ENCODE measurements at places on chromosomes 2 and 18.

DNA sequence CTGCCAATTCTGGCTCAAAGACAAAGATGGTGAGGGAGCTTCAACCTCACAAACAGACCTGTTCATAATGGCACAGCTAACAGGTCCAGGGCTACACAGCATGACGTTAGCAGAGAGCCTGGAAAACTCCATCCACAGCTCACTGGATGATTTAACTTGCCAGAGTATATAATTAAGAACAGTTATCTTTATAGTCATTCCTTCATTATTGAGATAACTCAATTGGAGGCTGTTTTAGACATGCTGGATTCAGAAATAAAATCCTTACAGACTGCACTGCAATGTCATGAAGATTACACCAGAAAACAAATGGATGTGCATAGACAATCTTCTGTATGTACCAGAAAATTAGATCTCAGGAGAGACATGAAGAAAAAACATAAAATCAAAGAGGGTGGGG is 55.1 kb upstream of the LYPD1 start:
- no peak for DNase-seq

- DNase-seq = no peak
These were observed 115.7 kb upstream of the LRATD1 start for GRCh38 chr2:14516844-14517243.

GRCh38 chr2:118837067-118837466 is 10.4 kb downstream of the EN1 start:
- DNase-seq = no peak

GRCh38 chr2:10062931-10063365 is 17.3 kb downstream of the CYS1 start:
- no peak for DNase-seq

- DNase-seq = no peak
These were observed 42.2 kb downstream of the CD302 start for GRCh38 chr2:159755788-159756187.

DNA sequence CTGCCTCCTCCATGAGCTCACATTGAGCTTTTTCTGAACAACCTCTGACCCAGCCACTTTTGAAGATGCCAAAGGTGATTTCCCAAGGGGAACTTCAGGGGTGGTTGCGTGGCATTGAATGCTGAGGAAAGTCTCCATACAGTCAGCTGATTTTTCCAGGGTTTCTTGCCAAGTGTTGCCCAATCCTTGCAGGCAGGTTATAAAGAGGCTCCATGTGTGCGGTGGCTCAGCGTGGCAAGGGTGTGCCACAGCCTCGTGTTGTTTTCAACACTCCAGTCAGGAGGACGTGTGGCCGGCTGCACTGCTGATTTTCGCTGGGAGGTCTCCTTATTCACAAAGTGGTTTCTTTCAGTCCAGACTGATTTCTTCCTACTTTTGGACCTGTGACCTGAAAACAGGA is 81.4 kb upstream of the GATA6 start:
- DNase-seq = no peak

DNA sequence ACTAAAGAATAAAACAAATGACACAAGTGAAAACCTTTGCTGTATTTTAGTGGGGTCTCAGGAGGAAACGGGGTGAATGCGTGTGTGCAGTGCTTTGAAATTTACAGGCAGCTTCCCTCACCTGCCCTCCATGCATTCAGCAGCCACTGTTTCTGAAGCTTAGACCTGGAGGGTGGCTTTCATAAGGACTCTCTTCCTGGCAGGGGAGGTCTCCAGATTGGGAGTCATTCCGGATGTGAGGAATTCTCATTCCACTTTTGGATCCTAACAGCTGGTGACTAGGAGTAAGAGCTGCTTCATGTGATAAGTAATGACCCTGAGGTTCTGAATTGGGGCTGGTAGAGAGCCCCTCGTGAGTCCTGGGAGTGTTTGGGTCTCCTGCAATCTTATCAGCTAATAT is 192.5 kb downstream of the SH3BP4 start:
- DNase-seq = no peak

- no peak for DNase-seq
These were observed 89.5 kb downstream of the STK39 start for GRCh38 chr2:168157926-168158325.

DNA sequence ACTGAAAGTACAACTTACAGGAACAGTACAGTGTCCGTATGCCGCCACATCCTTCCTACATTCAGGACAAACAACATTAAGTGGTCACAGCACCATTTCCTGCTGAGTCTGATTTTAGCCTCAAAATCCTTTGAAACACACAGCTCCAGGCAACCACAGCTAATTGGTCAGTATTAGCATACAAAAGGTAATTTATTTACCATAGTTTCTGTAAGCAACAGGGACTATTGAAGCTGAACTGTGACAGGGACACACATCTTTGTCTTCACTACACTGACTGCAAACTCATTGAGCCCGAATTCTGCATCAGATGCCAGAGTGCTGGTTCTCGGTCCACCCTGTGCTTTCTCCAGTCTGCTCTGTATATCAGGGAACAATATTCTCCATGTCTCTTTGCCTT is 151.8 kb downstream of the ST6GAL2 start:
- DNase-seq = no peak

GRCh38 chr2:189144700-189145211 is 34.8 kb downstream of the COL5A2 start:
- DNase-seq = no peak

DNA sequence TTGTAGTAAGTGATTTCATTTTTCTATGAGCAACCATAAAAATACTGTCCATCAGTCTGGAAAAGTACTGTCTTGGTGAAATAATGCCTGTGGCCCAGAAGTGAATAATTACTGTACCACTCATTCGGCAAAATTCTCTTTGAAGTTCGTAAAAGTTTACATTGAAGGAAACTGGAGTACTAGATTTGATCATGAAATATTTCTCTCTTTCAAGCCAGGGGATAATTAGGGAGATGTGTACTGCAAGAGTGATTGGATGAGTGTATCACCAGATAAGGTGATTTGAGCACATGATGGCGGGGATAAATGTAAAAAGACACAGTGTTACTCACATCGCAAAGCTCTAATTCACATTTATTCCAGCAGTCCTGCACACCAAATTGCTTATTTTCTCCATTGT is 883.2 kb upstream of the PIK3C3 start:
- DNase-seq = no peak

DNA sequence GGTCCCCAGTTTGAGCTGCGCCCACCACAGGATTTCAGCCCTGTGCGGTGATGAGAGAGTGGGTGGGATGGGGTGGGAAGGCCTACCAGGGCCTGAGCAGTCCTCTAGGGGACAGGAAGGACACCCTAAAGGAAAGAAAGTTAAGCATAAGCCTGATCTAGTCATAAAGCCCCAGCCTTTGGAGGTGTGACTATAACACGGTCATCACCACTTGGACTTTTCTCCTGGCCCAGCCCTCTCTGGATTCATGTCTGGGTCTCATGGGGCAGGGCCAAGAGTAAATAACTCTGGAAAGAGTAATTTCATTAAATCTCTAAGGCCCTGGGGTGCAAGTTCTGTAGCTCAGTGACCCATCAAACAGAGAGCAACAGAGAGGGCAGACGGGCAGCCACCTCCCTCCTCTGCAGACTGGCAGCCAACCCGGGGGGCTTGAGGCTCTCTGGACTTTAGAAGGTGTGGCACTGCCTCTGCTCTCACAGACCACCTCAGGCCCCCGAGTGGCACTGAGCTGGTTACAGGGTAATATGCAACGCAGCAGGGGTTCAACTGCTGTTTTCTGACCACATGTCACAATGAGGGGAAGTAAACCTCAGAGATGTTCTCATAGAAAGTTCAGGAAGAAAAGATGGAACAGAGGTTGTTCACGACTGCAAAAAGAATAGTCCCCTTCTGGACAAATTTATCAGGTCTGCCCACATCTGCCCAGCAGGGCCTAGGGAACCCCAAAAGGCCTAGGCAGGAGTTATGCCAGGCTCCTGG is 41.5 kb downstream of the TGFA start:
- no peak for DNase-seq

- DNase-seq = no peak
These were observed 67.3 kb downstream of the RHBDD1 start for GRCh38 chr2:226903179-226903578.

DNA sequence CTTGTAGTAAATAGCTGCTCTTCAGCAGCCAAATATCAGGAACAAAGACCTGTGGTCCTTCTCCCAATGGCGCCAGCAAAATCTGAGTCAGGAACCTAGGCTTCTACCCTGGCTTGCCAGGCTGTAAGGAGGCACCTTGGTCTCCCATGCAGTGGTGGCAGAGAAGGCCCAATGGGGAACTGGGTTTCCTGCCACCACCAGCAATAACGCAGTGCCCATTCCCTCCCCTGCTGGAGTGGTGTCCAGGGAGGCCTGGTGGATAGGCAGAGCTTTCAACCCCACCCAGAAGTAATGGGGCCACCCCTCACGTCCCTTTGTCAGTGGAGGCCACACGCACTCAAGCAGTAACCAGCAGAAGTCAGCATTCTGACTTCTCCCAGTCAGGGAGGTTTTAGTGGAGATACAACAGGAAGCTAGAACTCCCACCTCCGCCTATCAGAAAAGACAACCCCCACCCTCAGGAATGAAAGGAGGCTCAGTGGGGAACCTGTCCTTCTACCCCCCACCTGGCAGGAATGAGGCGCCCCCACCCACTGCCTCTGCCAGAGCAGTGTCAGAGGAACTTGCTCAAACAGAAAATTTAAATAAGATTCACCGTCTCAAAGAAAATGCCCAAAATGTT is 132.4 kb downstream of the COPS8 start:
- no peak for DNase-seq

DNA sequence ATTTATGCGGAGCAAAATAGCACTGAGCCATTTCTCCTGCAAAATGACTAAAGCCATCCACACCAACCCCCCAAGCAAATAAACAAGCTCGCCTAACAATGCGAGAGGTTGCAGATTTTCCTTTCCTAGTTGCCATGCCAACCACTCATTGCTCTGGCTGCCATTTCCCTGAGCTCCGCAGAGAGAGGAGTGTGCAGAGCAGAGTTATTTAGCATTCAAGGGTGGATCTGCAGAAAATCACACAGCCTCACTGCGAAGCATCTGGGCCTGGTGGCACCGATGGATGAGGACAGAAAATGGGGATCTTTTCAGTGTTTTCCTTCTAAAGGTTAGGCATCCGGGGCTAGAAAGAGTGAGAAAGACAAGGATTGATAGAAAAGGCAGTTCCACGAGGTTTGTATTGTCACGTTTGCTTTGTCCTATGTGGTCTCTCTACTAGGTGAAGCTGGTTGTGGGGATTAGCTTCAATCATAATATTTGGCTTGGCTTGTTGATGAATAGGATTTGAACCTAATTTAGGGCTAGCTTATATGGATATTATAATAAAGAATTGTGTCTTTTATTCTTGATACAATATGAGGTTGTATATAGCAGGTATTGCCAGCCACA is 110.2 kb upstream of the UNC80 start:
- no peak for DNase-seq

DNA sequence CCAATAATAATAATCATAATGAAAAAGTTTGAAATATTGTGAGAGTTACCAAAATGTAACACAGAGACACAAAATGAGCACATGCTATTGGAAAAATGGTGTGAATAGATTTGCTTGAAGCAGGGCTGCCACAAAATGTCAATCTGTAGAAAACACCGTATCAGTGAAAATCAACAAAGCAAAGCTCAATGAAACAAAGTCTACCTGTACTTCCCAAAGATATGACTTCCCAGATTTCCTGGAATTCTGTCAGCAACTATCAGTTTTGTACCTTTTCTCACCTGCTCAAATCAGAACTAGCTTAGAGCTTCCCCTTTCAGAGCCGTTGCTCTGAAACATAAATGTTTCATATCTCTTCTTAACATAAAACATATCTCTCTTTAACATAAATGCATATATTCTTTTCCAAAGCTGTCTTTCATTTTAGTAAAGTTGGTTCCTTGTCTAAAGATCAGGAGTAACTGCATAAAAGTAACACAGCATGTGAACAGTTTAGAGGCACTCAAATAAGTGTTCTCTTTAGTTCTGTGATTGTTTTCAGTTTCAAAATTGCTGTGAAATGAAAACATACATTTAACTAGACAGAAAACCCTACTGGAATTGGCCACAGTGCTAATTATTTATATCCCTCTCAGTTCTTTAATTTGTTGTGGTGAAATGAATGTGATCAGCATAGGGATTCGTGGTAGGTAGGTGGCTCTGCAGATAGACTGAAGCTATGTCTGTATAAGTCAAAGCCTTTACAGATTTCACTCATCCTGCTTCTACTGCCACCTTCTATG is 262.5 kb downstream of the KCNJ3 start:
- DNase-seq = no peak

- DNase-seq = no peak
These were observed 15.4 kb upstream of the FARP2 start for GRCh38 chr2:241340631-241341163.

DNA sequence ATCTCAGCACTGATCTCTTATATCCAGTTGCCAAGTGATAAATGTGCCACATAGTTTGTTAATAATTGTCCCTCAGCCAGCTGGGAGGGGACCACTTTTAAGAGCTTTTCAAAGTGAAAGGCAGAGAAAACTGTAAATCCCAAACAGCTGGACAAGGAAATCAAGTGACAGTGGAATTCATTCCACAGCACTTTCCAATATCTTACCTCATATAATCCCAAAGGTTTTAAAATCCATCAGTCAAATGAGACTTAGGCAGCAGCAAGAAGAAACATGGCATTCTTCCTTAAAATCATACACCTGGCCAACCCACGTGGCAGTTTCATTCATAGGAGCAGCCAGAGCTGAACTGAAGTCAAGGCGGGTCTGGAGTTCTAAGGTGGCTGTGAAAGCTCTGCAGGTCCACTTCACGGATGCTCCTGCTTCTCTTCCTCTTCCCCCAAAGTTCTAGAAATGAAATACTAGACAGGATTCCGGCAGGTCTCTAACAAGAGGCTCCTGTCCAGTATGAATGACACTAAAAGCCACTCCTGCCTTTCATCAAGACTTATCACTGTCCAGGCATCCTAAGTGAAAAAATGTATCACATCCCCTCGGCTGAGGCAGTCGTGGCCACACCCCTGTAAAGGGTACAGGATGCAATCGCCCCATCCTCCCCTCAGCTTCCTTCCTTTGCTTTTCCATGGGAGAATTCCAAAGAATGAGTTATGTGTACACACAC is 190.4 kb upstream of the STK17B start:
- no peak for DNase-seq

GRCh38 chr2:208127090-208127489 is 2.5 kb downstream of the CRYGC start:
- no peak for DNase-seq

- no peak for DNase-seq
These were observed 907 bp upstream of the GYPC start for GRCh38 chr2:126655051-126655450.

DNA sequence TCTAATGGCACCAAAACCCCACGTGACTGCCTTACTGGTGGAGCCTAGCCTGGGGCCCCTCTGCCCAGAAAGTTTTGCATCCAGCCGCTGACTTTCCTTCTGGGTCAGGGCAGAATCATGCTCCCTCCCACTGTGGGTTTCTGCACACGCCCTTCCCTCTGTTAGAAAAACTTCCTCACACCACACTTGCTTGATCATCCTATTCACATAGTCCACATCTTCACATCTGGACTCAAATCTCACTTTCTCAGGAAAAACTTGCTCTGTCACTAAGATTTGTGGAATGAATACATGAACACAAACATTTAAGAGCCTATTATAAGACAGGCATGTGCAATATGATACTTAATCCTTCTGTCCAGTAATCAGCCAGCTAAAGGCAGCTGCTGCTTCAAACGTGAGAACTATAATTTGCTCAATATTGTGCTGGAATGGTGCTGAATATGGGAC is 274.7 kb downstream of the RND3 start:
- DNase-seq = no peak

- DNase-seq = no peak
These were observed 12.0 kb downstream of the GLI2 start for GRCh38 chr2:120747706-120748105.

Measured in activated CD8-positive, alpha-beta memory T cell treated with anti-CD3 and anti-CD28 coated beads for 24 hours (primary cell).